ENCODE measurements at places on chromosomes 6 and 20.

- peak; percentile 68 for DNase-seq
These were observed 391.7 kb upstream of the SPTLC3 start for GRCh38 chr20:12617076-12617475.

DNA sequence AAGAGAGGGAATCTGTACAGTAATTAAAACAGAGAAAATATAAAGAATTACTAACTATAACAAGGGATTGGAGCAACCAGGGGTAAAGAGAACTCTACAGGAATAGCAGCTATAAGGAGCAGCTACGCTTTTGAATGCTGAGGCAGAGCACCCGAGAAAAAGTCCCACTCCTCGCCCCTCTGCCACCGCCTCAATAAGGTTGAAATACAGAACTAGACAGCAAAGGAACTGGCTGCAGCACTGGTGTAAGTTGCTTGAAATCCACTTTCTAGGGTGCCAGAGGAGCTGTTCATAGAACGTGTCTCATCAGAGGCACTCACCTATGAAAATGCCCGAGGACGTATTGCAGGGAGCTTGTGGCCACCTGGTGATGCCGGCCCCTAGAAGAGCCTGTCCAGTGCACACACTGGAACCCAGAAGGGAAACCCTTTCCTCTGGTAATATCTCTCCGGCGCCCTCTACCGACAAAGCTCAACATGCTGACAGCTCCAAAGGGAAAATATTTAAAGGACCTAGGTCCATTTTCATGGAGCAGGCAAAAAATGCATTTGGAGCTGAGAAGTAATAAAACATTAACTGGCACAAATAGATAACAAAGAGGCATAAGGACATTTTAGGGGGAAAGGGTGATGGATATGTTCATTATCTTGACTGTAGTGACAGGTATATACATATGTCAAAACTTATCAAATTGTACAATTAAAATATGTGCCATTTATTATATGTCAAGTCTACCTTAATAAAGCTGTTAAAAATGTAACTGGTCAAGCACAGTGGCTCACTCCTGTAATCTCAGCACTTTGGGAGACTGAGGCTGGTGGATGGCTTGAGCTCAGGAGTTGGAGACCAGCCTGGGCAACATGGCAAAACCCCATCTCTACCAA, 137.4 kb upstream of the HDAC2 start:
- DNase-seq, result no peak

- DNase-seq, result no peak
These were observed 5.5 kb downstream of the KATNA1 start for GRCh38 chr6:149642829-149643580.

DNA sequence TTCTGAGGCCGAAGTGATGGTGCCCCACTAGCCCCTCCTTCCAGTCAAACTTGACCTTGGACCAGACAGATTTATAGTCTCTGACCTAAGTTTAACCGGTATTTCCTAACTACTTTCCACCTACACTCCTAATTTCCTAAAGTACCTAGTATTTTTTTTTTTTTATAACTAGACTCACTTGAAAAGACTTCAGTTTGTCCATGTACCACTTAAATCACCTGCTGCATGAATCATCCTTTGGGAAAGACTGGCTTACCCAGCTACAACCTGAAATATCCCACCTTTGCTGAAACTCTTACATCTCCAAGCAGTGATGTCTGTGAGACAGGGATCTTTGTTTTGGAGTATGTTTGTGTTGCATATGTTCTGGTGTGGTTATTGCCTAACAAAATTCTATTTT, 71.1 kb downstream of the ZDHHC14 start:
- DNase-seq, result no peak

DNA sequence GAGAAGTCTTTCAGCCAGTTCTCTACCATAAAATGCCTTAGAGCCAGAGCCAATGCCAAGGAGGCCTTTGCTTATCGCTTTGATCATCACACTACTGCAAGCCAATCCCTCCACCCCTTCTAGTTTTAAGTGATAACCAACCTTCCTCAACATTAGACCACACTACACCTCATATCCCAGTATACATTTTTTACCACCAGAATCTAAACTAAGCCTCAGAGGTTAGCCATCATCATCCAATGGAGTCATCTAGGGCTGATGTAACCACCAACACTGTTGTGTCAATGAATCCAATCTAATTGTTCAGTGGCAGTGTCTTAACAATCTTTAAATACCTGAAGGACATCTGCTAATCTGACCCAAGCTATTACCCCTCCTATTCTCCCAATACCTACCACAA, 6.4 kb downstream of the ZUP1 start:
- DNase-seq, result no peak

DNA sequence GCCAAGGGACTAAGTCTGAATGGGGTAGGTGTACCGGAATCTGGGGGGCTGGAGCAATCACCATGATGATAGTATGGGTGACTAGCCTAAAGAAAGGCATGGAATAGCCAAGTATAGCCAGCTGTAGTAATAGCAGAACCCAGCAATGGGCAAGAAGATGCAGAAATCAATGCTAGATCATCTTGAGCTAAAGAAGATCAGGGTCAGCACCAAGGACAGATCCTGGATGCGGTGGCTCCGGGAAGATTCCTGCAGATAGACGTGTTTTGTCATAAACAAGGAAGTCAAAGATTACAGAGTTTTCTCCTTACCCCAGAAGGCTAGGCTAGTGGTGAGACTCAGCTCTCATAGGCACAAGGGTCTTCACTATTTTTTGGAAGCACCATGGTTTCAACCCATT, 561.6 kb upstream of the CHD6 start:
- DNase-seq, result no peak

DNA sequence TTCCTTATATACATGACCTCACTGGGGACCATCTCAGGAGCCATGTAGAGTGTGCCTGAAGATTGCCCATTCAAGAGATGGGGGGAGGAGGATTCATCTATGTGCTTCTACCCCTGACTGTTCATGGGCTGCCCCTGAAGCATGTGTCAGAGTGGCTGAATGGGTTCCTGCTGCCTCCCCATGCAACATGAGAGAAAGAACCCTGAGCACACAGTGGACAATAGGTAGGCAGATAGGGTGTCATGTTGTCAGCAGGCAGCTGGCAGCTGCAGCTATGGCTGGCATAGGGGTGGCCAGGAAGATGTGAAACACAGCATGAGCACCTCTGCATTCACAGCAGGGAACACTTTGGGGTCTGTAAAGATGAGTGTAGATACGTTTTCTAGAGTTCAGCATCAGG, 208.4 kb upstream of the CNR1 start:
- peak; percentile 65 for DNase-seq

DNA sequence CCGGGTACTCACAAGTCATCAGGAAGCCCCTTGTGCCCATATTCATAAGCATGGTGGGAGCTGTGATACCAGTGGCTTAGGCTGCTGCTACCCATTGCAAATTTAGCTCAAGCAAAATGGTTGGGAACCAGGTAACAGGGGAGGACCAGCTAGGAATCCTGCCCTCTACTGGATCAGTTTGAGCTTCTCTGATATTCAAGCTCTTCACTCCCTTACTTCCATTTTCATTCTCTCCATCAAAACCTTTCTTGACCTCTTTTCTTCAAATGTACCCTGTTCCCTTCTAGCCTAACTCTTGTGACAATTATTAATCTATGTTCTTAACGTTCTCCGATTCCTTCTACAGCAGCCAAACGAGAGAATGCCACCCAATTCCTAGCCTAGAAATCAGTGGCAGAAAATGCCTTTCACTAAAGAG, 9.7 kb downstream of the NOL7 start:
- DNase-seq, result no peak

DNA sequence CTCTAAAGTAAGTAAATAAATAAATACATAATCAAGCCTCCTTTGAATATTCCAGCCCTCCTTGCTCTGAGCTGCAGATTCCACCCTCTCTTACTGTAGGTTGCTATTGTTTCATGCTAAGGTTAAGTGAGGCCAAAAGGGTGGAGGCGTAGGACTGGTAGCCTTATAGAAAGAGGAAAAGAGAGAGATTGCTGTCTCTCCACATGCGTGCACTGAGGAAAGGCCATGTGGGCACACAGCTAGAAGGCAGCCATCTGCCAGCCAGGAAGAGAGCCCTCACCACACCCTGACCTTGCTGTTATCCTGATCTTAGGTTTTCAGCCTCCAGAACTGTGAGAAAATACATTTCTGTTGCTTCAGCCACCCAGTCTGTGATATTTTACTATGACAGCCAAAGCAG, 87.4 kb upstream of the SHLD1 start:
- no peak for DNase-seq

- DNase-seq, result no peak
These were observed 79.7 kb downstream of the RNF217 start for GRCh38 chr6:125041740-125042459.

DNA sequence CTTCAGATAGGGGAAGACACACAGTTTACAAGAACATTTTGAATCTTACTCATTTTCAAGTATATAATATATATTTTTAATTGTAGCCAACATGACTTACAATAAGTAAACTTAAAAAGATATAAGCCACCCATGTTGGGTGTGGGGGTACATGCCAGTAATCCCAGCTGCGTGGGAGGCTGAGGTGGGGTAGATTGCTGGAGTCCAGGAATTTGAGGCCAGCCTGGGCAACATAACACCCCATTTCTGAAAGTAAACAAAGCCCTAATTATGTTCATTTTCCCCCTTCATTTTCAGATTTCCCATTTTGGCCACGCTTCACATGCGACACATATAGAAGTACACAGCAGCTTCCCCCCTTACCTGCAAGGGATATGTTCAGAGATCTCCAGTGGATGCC, 30.5 kb downstream of the SERPINB6 start:
- no peak for DNase-seq

- no peak for DNase-seq
These were observed 80.5 kb upstream of the SGK1 start for GRCh38 chr6:134398453-134398852.

DNA sequence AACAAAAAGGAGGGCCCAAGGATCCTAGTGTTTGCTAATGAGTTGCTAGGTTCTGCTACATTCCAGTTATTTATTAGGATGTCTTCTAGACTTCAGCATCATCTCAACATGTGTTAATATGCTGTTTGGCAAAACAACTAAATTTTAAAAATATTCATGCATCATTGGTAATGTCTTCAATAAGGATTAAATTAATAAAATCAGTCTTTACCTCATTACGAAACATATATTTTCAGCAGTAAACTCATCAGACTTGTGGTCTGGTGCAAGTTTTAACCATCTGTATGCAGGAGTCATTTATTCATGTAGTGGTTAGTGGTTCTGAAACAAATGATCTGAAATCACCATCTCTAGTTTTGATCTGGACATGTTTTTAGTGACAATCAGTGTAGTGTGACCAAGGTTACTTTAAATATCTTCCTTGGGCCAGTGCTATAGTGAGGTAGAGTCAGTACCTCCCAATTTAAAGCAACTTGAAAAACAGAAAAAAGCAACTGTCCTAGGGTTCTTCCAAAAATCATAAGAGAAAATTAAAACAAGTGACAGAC, 85.0 kb upstream of the KCNK16 start:
- DNase-seq, result no peak

GRCh38 chr6:88359530-88360202, 193.5 kb upstream of the CNR1 start:
- DNase-seq, result no peak

GRCh38 chr6:139713424-139713823, 339.0 kb upstream of the CITED2 start:
- DNase-seq, result no peak

DNA sequence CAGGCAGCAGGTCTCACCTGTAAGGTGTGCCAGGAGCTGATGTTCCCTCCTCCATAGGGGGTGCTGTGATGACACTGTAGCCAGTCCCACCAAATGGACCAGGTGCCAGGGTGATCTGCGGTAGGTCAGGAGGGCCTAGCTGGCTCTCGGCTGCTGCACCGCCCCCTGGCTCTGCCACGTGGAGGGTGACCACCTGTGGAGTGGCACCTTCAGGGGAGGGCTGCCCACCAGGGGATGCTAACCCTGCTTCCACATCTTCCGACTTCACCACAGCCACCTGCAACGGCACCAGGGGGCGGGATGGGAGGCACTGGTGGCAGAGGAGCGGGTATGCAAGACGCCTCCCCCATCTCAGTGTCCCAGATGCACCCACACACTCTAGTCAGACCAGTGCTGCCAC, 18.3 kb downstream of the ZNF335 start:
- DNase-seq, result no peak

- no peak for DNase-seq
These were observed 36.5 kb downstream of the CDH26 start for GRCh38 chr20:59994697-59995122.

DNA sequence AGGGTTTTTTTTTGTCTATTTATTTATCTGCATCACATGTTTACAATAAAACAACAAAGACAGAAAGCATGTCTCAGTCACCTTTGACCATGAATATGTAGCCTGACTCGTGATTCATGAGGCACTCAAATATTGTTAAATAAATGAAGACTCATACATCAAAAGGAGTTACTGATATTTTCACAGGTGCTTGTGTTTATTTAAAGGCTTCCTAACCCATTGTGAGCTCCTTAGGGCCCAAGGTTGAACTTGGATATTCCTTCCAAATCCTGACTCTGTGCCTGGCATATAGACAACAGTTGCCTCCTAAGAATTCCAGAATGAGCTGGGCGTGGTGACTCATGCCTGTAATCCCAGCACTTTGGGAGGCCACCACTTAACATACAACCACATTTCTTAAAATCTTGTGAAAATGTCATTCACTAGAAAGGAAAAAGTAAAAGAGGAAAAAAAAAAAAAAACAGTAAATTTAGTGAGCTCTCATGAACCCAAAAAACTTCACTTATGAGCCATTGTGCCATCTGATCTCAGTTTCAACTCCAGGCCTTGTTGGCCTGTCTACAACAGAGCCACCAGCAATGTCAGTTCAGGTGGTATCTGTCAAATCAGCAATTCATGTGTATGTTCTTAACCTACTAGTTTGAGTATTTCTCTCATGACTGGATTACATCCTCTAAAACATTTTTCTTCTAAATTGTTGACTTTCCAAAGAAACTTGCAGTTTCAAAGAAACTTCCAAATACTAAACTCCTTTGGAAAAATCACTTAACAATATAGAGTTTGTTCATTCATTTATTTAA, 162.7 kb upstream of the MARCKS start:
- no peak for DNase-seq

DNA sequence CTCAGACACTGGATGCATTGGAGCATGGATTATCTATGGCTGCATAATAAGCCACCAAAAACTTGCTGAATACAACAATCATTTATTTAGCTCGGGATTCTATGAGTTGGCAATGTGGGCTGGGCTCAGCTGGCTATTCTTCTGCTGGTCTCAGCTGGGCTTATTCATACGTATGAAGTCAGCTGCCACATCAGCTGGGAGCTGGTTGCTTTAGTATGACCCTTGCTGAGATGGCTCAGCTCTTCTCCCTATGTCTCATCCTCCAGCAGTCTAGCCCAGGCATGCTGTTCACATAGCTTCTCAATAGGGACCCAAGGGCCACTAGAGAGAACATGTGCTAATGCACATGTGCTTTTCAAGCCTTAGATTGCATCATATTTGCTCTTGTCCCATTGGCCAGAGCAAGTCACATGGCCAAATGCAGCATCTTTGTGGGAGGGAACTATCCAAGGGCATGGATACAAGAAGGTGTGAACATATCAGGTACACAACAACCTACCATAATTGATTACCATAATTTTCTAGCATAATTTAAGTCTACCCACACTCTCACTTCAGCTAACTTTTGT, 444.6 kb downstream of the KIF16B start:
- DNase-seq, result no peak

- DNase-seq, result no peak
These were observed 4.7 kb upstream of the GJA1 start for GRCh38 chr6:121430514-121431460.

GRCh38 chr6:29702519-29703103, 20.6 kb upstream of the HLA-F start:
- no peak for DNase-seq

GRCh38 chr6:130655586-130655985, 171.6 kb upstream of the SMLR1 start:
- DNase-seq, result no peak

- no peak for DNase-seq
These were observed 71.1 kb upstream of the BLCAP start for GRCh38 chr20:37598575-37599342.
